ENCODE measurements at places on chromosomes 12 and 14.
A peak's percentile ranks its signal among the peaks of the same experiment; 100 is the strongest.

GRCh38 chr14:63770187-63770807 lies 42.4 kb upstream of the SGPP1 start:
- DNase-seq, result peak; percentile 24

GRCh38 chr12:14989790-14990189 lies 16.9 kb downstream of the PDE6H start:
- no peak for DNase-seq

DNA sequence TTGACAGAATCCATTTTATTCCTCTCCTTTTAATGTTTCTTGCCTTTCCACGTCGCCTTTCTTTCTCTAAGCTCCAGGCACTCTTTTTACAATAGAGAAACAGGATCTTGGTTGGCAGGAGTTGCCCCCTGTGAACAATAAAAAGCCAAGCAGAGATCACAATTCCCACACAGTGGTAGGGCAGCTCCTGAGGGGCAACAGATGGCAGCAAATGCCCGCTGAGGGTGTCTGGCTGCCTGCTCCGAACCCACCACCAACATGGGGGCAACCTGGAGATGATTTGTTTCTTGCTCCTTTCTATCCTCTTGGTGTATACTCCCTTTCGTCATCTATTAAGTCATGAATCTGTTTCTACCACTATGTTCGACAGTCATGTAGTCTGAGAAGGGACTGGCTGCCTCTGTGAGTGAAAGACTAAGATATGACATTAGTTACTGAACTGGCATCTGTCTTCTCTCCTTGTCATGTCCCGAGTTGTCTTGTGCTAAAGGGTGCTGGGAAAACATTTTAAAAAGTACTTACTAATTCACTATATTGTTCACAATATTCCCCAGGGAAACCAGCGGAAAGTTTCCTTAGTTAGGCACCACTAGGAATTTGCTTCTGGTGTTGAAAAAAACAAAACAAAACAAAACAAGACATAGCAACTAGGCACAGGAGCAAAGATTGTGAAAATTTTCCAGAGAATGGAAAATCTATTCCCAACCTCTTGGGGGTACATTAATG lies 170.1 kb downstream of the STXBP6 start:
- no peak for DNase-seq

DNA sequence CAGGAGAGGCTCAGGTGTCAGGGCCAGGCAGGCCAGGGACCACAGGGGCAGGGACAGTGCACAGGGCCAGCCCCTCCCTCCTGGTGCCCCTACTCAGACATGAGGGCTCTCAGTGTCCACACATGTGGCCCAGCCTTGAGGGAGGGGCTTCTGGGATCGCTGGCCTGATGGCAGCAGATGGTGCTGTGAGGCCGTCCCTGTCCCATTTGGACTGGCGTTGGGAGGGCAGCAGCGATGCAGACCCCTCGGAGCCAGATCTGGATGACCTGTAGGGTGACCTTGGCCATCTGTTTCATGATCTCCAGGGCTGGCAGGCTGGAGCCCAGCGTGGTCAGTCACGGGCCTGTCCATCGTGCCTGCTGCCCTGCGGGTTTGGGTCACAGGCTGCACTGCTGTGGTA lies 377.6 kb downstream of the TMEM121 start:
- no peak for DNase-seq

DNA sequence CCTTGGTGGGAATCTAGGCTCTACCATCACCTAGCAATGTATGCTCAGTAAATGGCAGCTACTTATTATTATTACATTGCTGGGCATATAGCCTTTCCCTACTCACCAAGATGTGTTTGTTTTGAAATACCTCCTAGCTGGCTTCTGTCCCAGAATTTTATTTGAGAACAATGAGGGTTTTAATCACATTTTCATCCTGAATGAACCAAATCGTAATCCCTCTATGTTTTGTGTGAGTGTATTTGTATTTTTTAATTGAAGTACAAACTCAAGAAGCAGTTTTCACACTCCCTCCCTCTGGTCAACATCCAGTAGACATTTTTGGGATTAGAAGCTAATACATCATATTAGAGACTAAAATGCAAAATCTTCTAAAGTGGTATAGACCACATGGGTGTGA lies 7.6 kb downstream of the SLC7A8 start:
- DNase-seq, result no peak

DNA sequence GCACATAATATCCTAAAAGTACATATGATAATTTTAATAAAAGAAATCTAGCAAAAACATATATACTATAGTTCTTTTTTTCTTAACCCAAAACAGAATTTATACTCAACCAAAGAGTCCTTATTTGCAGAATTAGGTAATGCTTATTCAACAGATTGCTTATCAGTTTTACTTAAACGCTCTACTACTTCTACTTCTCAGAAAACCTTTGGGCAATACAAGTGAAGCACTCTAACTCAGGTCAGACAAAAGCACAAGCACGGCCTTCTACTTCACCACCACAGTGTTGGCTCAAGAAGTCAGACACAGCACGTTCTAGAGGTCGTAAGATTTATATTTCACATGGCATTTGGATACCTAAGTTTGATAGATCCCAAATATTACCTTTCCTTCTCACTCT lies 29.2 kb downstream of the DICER1 start:
- no peak for DNase-seq

- DNase-seq, result no peak
These were observed 135.1 kb downstream of the TMEM30B start for GRCh38 chr14:61145903-61146481.

DNA sequence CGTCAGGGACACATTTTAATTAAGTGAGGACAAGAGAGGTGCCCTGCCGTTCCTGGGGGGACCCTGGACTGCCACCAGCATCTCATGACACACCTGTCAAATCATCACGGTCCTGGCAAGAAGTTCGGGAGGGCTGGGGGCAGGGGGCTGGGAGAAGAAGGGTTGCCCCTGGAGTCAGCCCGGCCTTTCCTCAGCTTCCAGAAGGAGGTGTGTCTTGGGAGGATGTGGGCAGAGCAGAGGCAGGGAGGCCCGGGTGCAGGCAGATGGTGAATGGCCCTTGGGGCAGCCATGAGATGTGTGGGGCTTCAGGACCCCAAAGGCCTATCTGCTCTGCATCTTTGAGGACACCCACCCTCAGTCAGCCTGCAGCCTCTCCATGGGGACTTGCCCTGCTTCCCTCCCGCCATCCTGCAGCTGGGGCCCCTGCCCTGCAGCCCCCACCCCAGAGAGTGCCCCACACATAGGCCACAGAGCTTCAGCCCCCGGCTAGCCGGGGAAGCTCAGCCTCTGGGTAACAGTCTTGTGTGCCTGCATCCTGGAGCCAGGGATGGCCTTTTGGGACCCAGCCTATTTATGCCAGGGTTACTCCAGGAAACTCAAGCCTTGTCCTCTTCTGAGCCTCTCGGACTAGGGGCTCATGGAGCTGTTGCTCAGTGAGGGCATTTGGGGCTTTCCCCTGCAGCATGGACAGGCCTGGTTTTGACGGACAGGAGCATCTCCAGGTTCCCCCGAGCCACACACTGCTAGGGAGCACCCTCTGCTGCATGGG lies 178.5 kb downstream of the KIF26A start:
- DNase-seq, result no peak

DNA sequence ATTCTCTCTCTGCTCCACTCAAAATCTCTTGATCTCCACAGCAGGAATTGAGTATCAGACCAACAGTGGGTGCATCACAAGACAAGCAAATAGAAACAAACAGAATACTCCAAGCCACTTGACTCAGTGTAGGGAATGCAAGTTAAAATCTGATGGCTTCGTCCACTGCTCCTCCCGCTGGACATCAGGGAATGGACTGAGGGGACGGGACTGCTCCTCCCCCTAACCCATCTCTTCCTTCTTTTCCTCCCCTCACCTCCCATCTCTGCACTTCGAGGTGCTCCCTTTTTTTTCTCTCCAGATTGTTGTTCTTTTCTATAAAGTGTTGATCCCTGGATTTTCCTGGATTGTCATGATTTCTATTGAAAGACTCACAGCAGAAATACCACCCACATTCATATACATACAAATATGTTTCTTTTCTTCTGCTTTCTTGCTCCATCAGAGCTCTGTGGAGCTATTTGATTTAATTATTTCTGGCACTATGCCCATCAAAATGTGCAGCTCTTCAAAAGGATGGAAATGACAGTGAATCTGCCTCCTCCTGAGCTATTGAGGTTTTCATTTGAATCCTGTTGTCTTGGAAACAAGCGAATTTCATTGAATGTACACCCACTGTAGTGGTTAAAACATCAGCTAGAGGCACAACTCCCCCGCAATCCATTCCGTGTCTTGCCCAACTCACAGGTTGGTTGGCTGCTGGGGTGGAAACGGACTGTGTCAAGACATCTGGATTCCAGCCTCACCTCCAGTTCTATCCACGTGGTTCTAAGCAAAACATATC lies 199.7 kb downstream of the SPTSSA start:
- DNase-seq, result no peak

DNA sequence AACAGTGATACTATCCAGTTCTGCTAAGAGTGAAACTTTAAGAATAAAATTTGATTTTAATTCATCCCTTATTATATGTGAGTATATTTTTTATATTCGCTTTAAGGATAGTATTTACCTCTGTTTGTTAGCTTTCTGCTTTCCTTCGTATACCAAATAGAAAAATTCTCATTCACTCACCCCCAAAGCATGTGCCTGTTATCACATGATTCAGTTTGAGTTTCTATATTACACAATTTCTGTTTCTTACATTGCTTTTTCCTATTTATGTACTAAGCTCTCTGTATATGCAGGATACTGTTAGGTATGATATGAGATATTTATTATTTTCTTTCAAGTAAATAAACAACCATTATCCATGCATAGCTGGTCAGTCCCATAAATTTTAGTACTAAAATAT lies 275.2 kb downstream of the FBXL14 start:
- DNase-seq, result no peak

GRCh38 chr12:81147292-81147919 lies 69.5 kb downstream of the ACSS3 start:
- DNase-seq, result no peak

- DNase-seq, result peak; percentile 16
These were observed 250.9 kb upstream of the FOXN3 start for GRCh38 chr14:89667983-89668382.

- no peak for DNase-seq
These were observed 1500.7 kb upstream of the FLRT2 start for GRCh38 chr14:84029246-84029645.

GRCh38 chr12:31217356-31218130 lies 108.4 kb downstream of the SINHCAF start:
- no peak for DNase-seq

- no peak for DNase-seq
These were observed 197.6 kb downstream of the AACS start for GRCh38 chr12:125262851-125263250.

GRCh38 chr12:7441216-7441615 lies 2.7 kb downstream of the CD163L1 start:
- DNase-seq, result no peak

DNA sequence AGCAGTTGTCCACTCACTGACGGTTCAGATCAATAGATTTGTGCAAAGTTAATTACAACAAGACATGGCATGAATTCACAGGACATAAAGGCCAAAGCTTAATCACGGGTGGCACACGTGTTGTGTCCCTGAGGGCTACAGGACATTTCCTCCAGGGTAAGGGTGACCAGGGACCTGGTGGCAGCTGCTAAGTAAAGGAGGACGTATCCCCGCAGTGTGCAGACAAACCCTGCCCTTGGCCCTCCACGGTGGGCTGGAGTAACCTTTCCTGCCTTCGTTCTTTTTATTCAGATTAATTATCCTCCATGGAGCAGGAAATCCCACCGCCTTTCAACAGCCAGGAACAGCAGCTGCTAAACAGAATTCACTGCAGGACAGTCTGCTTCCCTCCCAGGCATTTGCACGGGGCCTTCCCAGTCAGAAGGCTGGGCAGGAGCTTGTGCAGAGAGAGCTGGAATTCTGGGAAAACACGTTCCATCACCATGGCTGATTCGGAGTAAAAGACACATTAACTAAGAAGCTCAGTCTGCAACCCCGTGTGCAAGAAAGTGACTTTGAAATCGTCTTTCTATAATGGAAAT lies 289.9 kb upstream of the SFSWAP start:
- no peak for DNase-seq

DNA sequence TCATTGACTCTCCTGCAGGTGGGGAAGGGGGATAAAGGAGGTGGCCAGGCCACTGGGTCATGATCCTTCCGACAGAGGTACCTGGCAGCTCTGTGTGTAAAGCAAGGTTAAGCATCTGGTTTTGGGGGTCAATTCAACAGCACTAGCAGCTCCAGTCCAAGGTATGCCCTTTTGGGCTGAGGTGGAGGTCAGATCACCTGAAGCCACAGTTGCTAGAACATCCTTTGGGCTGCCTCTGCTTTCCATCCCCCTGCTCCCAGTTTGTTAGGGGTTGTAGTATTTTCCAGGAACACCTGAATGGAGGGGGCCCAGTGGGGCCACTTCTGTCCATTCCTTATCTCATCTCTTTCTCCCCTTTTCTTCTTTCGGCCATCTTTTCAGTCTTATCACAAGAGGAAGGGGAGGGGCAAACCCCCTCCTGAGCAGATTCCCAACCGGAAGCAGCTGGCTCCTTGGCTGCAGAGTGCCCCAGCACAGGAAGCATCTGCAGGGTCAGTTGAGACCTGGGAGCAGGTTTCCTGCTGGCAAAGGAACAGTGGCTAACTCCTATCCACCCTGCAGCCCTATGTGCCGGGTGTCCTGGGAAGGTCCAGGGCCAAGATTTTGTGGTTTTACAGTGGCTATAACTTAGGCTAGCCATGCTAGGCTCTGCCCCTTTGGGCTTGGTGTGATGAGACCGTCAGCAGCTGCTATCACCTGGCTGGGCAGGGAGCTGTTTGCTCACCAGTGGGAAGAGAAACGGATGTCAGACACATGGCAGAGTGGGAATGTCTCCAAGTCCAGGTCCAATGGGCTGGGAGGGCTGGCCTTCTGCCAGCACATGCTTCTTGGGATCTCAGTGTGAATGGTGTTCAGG lies 40.2 kb downstream of the SH2B3 start:
- no peak for DNase-seq

DNA sequence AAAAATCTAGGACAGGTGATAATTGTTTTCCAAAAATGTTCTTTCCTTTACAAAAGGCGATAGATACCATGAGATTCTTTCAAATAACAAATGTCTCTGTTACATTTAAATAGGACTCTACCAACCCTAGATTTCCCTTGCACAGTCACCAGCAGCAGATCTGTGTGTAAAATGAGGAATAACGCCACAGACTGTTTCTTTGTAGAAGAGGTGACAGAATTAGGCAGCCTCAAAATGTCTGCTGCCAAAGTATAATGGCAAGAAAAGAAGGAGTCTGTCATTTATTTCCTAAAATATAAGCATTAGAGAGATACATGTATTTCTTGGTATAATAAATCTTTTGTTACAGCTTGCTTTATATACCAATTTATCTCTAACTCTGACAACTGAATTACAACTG lies 8.5 kb upstream of the SRGAP1 start:
- no peak for DNase-seq

DNA sequence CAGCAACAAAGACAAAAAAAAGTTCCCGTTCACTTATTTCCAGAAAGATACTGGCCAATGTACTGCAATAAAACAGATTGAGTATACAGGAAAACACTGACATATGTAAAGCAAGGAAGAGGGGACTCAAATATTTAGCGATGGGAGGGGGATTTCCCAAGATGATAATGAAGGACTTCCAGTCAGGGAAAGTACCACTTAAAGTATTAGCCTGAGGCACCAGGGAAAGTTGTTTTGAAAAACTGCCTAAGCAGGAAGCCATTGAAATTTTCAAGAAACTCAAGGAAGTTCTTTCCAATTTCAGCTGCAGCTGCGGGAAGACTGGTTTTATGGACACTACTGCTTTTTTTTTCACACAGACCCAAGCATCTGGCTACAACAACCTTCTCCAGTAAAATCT lies 1007.4 kb upstream of the NOVA1 start:
- no peak for DNase-seq

Measured in SK-N-DZ (cell line).